ENCODE measurements at places on chromosomes 12 and 14. TPM values are rescaled to one million over a fixed set of nuclear protein-coding genes. Genes with fewer than 3 reads are reported as not detected.

Gene MGAT4C
- not detected for polyA plus RNA-seq

Gene KERA
- polyA plus RNA-seq = not detected

- no peak for DNase-seq
Measured at GRCh38 chr14:56900726-56901125, 90.4 kb upstream of the OTX2 start.

- DNase-seq = peak; percentile 73
Measured at GRCh38 chr14:76876076-76876475, 49.9 kb downstream of the LRRC74A start.

DNA sequence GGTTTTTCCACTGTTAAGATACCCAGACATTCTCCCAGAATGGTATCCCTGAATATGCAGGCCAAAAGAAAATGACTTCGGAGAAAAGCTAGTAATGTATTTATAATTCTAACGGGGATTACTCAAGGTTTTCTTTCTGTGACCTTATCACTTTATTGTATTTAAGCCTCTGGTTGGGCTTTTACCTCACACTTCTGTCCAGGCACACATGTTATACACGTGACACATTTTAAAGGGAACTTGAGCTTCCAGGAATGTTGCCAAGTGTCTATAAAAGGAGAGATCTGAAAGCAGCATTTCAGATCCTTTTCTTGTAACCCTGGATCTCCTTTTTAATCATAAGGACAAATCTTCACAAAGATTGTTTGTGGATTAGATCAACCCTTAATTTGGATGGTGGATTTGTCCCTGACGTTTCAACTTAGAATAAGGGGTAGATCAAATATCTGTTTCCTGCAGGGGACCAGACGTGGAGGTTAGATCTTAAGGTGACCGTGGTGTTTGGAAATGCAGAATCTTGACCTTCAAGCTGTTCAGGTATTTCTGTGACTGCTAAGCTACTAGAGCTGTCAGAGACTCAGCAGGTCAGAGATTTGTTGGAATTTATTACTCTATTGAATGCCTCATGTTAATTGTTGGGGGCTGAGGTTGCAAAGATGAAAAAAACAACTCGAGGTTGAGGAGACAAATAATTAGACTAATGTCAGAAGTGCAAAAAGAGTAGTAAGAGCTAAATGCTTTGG, 1.5 kb downstream of the CIPC start:
- DNase-seq = peak; percentile 78

DNA sequence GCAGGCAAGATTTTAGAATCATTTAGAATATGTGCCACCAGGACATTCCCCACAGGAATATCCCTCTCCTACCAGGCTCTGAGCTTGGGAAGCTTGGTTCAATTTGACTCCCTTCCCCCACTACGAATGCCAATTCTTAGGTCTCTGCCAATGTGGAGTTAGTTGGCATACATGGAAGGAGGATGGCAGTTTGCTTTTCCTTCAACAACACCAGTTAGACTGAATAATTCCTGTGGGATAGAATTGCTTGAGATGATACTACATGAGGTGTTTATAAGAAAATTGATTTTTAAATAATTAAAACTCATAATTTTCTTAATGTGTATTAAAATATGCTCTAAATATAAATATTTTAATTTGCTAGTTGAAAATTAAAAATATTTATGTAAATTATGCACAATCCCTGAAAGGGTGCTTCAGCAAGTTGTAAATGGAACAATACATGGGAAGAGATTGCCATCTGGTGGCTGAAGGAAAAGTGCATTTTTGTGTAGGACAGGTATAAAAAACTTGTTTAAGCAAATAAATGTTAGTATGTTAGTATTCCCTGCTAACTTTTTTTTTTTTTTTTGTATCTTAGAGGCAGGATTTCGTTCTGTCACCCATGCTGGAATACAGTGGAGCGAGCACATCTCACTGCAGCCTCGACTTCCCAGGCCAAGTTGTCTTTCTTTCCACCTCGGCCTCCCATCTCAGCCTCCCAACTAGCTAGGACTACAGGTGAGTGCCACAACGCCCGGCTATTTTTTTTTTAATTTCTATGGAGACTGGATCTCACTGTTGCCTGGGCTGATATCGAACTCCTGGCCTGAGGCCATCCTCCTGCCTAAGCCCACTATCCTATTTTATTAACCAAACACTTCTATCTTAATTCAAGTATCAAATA, 25.8 kb upstream of the STRAP start:
- DNase-seq = peak; percentile 76

DNA sequence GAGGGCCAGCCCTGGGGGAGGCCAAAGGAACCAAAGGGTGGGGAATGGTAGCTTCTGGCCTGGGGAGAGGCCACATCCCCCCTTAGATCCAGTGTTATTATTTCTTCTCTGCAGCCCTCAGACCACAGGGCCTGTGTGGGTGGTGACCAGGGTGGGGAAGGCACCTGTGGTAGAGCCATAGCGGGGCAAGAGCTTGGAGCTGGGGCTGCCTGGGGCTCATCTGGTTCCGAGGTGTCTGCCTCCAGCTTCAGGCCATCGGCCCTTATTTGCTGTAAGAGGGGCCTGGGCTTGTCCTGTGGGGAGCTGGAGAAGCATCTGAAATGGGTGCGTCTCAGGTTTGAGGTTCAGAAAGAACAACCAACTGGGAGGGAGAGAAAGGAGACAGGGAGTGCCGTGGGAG, 2.1 kb upstream of the B3GNT4 start:
- no peak for DNase-seq

DNA sequence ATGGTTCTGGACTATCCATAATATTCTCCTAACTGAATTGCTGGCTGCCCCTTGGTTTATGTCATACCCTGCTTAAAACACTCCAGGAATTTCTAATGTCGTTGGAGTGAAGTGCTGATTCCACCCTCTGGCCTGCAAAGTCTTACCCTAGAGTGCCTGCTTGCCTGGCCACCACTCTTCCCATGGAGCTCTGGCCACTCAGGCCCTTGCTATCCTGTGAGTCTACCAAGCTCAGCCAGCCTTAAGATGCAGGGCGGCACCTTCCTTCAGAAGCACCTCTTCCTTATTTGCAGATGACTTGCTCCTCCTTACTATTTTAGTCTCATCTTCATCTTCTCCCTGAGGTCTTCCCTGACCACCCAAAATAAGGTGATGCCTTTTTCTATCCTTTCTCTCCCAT, 35.3 kb downstream of the SLC6A15 start:
- no peak for DNase-seq

- DNase-seq = no peak
Measured at GRCh38 chr12:46087916-46088439, 97.6 kb upstream of the SCAF11 start.

- DNase-seq = no peak
Measured at GRCh38 chr12:59304077-59304721, 291.6 kb upstream of the SLC16A7 start.

GRCh38 chr12:123142921-123143735, 7.8 kb downstream of the PITPNM2 start:
- DNase-seq = no peak

Gene DNAI7
- 0.06 TPM for polyA plus RNA-seq

DNA sequence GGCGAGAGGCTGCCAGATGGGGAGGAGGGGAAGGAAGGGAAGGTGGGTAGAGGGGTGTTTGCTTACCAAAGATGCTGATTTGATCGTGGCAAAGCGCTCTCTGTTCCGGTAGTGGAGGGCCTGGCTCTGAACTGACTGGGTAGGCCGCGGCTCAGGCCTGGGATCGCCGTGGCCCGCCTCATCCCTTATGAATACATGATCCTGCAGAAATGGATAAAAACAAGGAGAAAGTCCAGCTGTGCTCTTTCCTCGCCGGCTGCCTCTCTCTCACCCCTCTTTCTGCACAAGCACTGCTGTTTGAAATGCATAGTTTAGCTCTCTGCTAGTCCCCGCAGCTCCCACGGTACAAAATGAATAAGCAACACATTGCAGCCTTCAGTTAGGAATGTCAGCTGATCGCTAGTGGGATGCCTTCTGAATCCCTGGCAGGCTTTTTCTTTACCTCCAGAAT, 53.8 kb downstream of the PEBP1 start:
- peak; percentile 82 for DNase-seq

GRCh38 chr14:100854435-100854834, 28.5 kb downstream of the MEG3 start:
- no peak for DNase-seq

Gene CLEC7A
- polyA plus RNA-seq = not detected

GRCh38 chr14:68377006-68377405, 415.9 kb downstream of the ZFP36L1 start:
- no peak for DNase-seq

Gene KRT7
- 1.4 TPM for polyA plus RNA-seq

DNA sequence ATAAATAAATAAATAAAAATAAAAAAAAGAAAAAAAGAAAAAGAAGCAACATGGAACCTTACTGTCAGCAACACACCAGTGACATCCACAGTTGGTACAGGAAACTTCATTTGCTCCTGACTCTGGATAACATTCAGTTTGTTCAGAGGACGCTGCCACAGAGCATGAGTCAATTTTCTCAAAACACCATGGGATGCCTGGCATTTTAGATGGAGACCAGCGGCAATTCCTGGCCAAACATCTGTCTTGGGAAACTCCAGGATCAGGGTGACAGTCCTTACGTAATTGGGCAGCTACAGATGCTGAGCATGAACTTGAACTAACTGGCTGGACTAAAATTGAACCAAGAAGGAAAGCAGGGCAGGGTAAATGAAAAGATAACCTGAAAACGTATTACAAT, 166.2 kb upstream of the CPNE8 start:
- no peak for DNase-seq

Gene ACVR1B
- polyA plus RNA-seq = 12.1 TPM

- peak; percentile 50 for DNase-seq
Measured at GRCh38 chr12:57840726-57841125, 5.8 kb downstream of the CTDSP2 start.

DNA sequence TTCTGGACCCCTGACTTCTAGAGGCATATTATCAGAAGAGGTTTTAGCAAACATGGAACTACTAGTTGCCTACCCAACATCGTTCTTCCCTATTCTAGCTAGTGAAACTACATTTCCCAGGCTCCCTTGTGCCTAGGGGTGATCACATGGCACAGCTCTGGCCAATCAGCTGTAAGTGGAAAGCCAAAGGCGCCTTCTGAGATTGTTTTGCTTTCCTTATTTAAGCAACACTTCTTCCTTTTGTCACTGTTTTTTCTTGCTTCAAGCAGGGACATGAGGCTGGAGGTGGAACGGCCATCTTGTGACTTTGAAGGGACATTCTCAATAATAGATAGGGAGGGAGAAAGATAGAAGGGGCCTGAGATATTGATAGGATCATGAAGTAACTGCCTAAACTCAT, 136.7 kb downstream of the ZNF664 start:
- peak; percentile 5 for DNase-seq

GRCh38 chr12:82187011-82187410, 171.2 kb downstream of the CCDC59 start:
- no peak for DNase-seq
